Lower lobe of right lung (tissue), 2 donors: ENCODE measurements at places on chromosomes 13 and 19.

DNA sequence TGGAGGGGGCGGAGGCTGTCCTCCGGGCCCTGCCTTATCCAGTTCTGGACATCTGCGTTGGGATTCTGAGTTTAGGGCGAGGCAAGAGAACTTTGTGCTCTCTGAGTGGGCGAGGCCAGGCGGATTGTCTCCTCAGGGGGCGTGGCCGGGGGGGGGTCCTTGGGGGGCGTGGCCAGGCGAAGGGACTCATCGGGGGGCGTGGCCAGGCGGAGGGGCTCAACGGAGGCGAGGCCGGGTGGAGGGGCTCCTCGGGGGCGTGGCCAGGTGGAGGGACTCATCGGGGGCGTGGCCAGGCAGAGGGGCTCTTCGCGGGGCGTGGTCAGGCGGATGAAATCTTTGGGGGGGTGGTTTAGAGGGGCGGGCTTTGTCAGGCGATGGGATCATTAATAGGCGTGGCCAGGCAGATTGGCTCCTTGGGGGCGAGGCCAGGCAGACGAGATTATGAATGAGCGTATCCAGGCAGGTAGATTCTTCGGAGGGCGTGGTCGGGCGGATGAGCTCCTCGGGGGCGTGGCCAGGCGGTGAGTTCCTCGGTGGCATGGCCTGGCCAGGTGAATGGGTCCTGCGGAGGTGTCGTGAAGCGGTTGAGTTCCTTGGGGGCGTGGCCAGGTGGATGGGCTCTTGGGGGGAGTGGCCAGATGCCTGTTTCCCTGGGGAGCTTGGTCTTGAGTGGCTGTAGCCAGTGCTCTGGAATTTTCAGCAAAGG lies 10.3 kb upstream of the CACNG7 start:
- H3K4me1 ChIP-seq = no peaks in the 10 kb centered on the region
- no peak for DNase-seq
- no peak overlapping the region for H3K27ac ChIP-seq
- no peaks in the 10 kb centered on the region for H3K36me3 ChIP-seq
- H3K27me3 ChIP-seq = peaks cover 65% of the 10 kb centered on the region
- no peak overlapping the region for H3K4me3 ChIP-seq

DNA sequence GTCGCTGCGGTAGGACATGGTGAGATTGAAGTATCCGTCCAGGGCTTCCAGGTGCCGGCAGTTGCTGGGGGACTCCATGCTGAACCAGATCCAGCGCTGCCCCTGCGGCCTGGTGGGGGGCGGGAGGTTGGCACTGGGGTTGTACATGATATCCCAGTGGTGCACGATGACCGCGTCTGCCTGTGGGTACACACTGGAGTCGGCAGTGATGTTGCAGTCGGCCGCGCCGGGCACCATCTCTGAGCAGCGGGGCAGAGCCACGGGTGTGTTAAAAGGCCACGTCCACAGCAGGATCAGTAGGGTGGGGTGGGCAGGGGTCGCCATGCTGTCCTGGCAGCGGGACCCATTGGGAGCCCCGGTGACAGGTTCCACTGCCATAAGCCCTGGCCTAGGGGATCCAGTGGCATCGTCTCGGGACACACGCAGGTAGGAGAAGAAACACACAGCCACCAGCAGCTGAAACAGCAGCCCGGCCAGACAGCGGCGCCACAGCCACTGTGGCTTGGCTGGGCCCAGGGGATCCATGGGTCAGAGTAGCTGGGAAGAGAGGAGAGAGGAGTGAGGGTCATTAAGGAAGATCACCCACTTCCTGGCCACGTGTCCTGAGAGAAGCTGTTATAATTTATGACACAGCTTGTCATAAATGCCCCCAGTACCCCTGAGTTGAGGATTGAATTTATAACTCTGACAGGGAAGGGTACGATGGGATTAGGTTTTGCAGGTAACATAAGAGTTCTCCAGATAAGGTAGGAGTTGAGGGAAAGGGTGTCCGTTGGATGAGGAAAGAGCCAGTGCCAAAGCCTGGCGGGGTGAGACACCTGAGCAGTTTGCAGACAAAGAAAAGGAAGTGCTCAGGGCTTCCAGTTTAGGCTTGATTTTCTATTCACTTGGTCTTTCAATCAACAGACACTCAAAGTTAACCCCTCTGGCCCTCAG lies 2.9 kb downstream of the FUT5 start:
- no peak overlapping the region for H3K4me3 ChIP-seq
- H3K27ac ChIP-seq = no peak overlapping the region
- no peaks in the 10 kb centered on the region for H3K36me3 ChIP-seq
- DNase-seq = no peak
- no peaks in the 10 kb centered on the region for H3K4me1 ChIP-seq

- DNase-seq = no peak
- H3K4me3 ChIP-seq = no peak overlapping the region
- H3K27me3 ChIP-seq = no peaks in the 10 kb centered on the region
- H3K27ac ChIP-seq = no peak overlapping the region
- H3K36me3 ChIP-seq = peaks cover 24% of the 10 kb centered on the region
Observed at GRCh38 chr19:14164724-14165493, 28.5 kb upstream of the ASF1B start.

DNA sequence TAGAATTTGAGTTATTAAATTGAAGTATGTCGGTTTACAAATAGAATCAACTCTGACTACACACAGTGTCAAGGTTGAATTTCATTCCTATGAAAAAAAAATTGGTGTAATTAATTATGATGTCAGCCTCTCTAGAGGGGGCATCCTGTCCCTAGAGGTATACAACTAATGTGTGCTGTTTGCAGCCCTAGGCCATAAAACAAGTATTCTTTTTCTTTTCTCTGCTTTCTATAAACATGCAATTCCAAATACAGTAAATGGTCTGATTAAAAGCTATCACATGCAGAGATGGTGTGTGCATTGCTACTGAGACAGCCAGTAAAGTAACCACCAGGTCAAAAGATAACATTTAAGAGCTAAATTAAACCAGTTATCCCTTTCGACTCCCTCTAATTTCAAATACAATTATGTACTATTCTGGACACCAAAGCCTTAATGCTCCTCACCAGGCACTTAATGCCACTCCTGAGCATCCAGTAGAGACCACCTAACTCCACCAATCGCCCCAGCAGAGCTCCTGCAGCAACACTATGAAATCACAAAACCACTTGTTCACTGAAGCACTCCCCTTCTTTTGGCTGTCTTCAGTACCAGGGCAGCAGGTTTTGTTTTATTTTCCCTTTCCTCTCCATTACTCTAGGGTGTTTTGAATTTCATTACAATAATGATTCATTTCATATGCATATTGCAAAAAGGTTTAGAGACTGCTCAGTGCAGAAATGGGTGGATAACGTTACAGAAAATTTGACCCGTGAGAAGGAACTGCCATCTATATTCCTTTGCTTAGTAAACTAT lies 426.9 kb downstream of the PCDH9 start:
- H3K36me3 ChIP-seq = no peaks in the 10 kb centered on the region
- no peak overlapping the region for H3K27ac ChIP-seq
- no peak for DNase-seq
- H3K4me1 ChIP-seq = no peaks in the 10 kb centered on the region

- H3K4me1 ChIP-seq = no peaks in the 10 kb centered on the region
- H3K36me3 ChIP-seq = no peaks in the 10 kb centered on the region
- H3K27me3 ChIP-seq = no peaks in the 10 kb centered on the region
- peak; percentile 36 for DNase-seq
Observed at GRCh38 chr13:113667771-113668490, 912 bp downstream of the GRK1 start.

GRCh38 chr13:32116210-32116609 lies 84.6 kb downstream of the FRY start:
- no peak overlapping the region for H3K27ac ChIP-seq
- DNase-seq = no peak
- H3K27me3 ChIP-seq = no peaks in the 10 kb centered on the region
